ENCODE measurements at places on chromosomes 4 and X. TPM values are rescaled to one million over a fixed set of nuclear protein-coding genes. Genes with fewer than 3 reads are reported as not detected.

The SPANXA2 gene
- total RNA-seq = not detected

The CSN1S1 gene
- not detected for total RNA-seq

The APELA gene
- not detected for total RNA-seq

The SAGE1 gene
- total RNA-seq = not detected

The PRDM5 gene
- total RNA-seq = 7.6 TPM

The FGF5 gene
- 0.97 TPM for total RNA-seq

The CABS1 gene
- not detected for total RNA-seq

The ANKRD17 gene
- total RNA-seq = 53.3 TPM

The RAB39B gene
- total RNA-seq = not detected

The SMIM43 gene
- not detected for total RNA-seq

The CENPVL2 gene
- not detected for total RNA-seq

All from left ventricle myocardium superior (tissue), 1 donor.